ENCODE measurements at places on chromosomes 5 and 9. TPM values are rescaled to one million over a fixed set of nuclear protein-coding genes. Genes with fewer than 3 reads are reported as not detected.

OR13J1 gene
- total RNA-seq, result not detected

PCDHB2 gene
- 2.7 TPM for total RNA-seq

KCNIP1 gene
- total RNA-seq, result 1.0 TPM

GLRA1 gene
- not detected for total RNA-seq

DNA sequence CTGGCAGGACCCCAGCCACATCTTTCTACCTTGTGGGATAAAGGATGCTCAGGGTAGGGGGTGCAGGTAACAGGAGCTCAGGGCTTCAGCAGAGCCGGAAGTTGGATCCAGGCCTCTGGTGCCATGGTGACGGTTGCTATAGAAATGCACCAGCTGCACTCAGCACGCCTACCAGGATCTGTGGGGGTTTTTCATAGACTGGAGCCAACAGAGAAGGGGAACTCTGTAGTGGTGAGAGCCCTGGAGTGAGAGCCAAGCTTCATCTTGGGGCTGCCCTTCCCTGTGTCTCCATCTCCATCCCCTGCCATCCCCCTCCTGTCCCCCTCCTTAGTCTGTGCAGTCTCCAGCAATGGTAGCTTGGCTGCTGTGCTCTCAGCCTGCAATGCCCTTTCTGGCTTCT lies 27.5 kb upstream of the BOD1 start:
- DNase-seq, result no peak

DNA sequence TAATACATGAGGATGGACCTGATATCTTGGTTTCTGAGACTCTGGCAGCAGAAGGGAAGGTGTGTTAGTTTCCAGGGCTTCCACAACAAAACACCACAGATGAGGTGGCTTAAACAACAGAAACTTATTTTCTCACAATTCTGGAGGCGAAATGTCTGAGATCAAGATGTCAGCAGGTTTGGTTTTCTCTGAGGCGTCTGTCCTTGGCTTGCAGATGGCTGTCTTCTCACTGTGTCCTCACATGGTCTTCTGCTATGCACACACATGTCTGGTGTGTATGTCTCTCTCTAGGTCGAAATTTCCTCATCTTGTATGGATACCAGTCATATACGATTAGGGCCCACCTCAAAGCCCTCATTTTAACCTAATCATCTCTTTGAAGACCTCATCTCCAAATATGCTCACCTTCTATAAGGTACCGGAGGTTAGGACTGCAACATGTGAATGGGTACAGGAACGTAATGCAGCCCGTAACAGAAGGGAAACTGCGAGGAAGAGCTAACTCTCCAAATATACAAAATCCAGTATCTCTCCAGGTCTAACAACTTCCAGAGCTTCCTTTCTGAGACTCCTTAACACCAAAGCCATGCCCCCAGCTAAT lies 139.8 kb upstream of the SMARCA2 start:
- no peak for DNase-seq

GRCh38 chr5:116652903-116653302 lies 78.3 kb upstream of the SEMA6A start:
- no peak for DNase-seq

GRCh38 chr9:109907810-109908458 lies 127.9 kb downstream of the PALM2AKAP2 start:
- no peak for DNase-seq

GRCh38 chr5:168781941-168782571 lies 202.9 kb upstream of the PANK3 start:
- DNase-seq, result no peak

DNA sequence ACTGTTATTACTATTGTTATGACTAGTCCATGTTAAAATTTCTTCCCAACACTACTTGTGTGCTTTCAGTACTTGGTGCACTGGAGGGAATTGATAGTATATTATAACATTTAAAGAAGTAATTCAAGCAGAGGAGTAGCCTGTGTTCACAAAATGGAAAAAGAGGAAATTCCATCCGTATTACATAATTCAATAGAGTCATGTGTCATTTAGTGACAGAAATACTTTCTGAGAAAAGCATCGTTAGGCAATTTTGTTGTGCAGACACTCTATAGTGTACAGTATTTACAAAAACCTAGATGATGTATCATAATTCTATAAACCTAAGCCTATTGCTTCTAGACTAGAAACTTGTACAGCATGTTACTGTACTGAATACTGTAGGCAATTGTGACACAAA lies 78.3 kb upstream of the PCSK5 start:
- DNase-seq, result no peak

GRCh38 chr5:171388816-171389168 lies 1.1 kb downstream of the NPM1 start:
- DNase-seq, result no peak

DNA sequence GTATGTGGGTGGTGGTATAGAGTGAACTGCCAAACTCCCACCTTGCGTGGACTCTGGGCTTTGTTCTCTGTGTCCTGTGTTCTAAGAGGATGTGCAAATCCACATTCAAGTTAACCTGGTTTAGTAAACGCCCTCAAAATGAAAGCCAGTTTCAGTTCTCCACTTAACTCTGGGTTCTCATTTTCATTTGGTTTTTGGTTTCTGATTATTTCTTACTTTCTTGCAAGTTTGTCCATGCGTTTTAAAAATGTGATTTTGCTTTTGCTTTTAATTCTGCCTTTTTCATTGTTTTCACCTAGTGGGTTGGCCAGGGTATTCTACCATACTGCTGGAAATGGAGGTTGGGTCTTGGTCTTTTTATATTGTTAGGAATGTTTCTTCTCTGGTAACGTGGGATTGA lies 38.2 kb downstream of the GALNT10 start:
- DNase-seq, result no peak

Data from adrenal gland (tissue), 19 donors.